Karpas-422 (cell line): ENCODE measurements at places on chromosomes 4 and X. TPM values are rescaled to one million over a fixed set of nuclear protein-coding genes. Genes with fewer than 3 reads are reported as not detected.

DNA sequence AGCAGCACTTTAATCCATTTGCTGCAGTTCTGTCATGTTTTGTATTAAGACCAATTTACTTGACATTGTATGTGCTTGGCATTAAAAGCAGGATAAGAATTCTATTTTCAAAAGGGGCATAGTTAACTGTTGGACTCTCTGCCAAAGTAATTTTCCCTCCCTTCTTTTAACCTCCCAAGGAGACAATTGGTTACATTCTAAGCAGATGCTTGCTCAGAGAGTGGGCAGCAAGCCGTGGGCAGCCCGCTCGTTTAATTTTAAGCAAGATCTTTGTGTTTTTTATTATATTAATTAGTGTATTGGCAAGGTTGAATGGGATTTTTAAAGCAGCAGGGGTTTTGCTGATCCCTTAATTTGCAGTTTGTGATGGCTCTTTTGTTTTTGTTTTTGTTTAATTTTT is 37.1 kb upstream of the KLHL8 start:
- H3K27me3 ChIP-seq = no peaks in the 10 kb centered on the region
- no peak overlapping the region for H3K27ac ChIP-seq
- no peak for DNase-seq
- no peaks in the 10 kb centered on the region for H3K36me3 ChIP-seq
- no peak overlapping the region for H3K4me3 ChIP-seq
- H3K4me1 ChIP-seq = no peaks in the 10 kb centered on the region

- peaks cover 32% of the 10 kb centered on the region; the same call in 1 of the 2 replicates for H3K36me3 ChIP-seq
- no peak for DNase-seq
- no peak overlapping the region for H3K27ac ChIP-seq
- H3K4me1 ChIP-seq = peaks cover 35% of the 10 kb centered on the region
- H3K4me3 ChIP-seq = no peak overlapping the region
- no peaks in the 10 kb centered on the region for H3K27me3 ChIP-seq
Observed at GRCh38 chrX:81205551-81205950, 3.6 kb downstream of the SH3BGRL start.

- DNase-seq = no peak
- H3K27ac ChIP-seq = no peak overlapping the region
- H3K27me3 ChIP-seq = no peaks in the 10 kb centered on the region
Observed at GRCh38 chr4:173046818-173047217, 121.8 kb upstream of the GALNT7 start.

- H3K27me3 ChIP-seq = no peaks in the 10 kb centered on the region
- H3K27ac ChIP-seq = no peak overlapping the region
- peak; percentile 43 for DNase-seq
- H3K4me3 ChIP-seq = no peak overlapping the region
- H3K36me3 ChIP-seq = no peaks in the 10 kb centered on the region
Observed at GRCh38 chr4:116058129-116058528, 944.7 kb upstream of the NDST4 start.

DNA sequence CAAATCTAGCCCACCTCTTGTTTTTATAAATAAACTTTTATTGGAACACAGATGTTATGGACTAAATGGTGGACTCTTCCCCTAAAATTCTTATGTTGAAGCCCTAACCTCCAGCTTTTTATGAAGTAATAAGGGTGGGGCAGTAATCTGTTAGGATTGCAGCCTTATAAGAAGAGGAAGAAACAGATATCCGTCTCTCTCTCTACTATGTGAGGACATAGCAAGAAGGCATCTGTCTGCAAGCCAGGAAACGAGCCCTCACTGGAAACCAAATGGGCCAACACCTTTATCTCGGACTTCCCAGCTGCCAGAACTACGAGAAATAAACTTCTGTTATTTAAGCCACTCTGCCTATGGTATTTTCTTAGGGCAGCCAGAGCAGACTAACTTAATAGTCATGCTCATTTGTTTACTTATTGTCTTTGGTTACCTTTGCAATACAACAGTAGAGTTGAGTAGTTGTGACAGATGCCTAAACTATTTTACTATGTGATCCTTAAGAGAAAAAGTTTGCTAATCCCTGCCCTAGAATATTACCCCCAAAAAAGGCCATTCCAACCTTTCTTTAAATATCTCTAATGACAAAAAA is 67.4 kb downstream of the MANBA start:
- H3K4me1 ChIP-seq = no peaks in the 10 kb centered on the region
- H3K36me3 ChIP-seq = peaks cover 23% of the 10 kb centered on the region; the same call in 1 of the 2 replicates
- no peak for DNase-seq
- H3K4me3 ChIP-seq = no peak overlapping the region

GRCh38 chr4:117634716-117635115 is 399.6 kb upstream of the NDST3 start:
- DNase-seq = no peak
- H3K4me1 ChIP-seq = no peaks in the 10 kb centered on the region
- no peaks in the 10 kb centered on the region for H3K27me3 ChIP-seq

- no peaks in the 10 kb centered on the region for H3K27me3 ChIP-seq
- no peak overlapping the region for H3K27ac ChIP-seq
- H3K4me3 ChIP-seq = no peak overlapping the region
- peak; percentile 55 for DNase-seq
- H3K4me1 ChIP-seq = no peaks in the 10 kb centered on the region
Observed at GRCh38 chr4:135371137-135371536, 1169.5 kb upstream of the PABPC4L start.

DNA sequence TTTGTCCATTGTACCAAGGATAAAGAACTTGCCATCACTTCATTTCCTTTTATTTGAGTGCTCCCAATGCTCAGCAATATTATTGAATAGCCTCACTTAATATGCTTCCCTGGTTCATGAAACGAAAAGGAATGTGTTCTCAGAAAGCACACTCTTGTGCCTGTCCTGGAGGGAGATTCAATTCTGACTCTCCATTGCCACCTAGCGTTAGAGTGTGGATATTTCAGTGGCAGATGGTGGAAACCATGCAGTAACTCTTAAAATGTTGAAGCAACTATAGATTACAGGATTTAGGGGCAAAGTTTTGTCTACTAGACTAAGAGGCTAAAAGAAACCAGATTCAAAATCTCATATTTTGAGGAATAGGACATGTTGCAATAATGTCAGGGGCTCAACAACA is 36.0 kb downstream of the GAB3 start:
- no peak overlapping the region for H3K4me3 ChIP-seq
- H3K27ac ChIP-seq = no peak overlapping the region
- peaks cover 31% of the 10 kb centered on the region for H3K4me1 ChIP-seq

GRCh38 chr4:38781854-38782261 is 932 bp downstream of the TLR10 start:
- H3K4me3 ChIP-seq = peak overlapping the region; percentile 64
- H3K27me3 ChIP-seq = no peaks in the 10 kb centered on the region
- DNase-seq = peak; percentile 87

GRCh38 chrX:41522671-41523070 is 75.5 kb downstream of the NYX start:
- DNase-seq = no peak
- H3K4me3 ChIP-seq = no peak overlapping the region
- no peaks in the 10 kb centered on the region for H3K4me1 ChIP-seq
- no peaks in the 10 kb centered on the region for H3K27me3 ChIP-seq
- no peak overlapping the region for H3K27ac ChIP-seq

DNA sequence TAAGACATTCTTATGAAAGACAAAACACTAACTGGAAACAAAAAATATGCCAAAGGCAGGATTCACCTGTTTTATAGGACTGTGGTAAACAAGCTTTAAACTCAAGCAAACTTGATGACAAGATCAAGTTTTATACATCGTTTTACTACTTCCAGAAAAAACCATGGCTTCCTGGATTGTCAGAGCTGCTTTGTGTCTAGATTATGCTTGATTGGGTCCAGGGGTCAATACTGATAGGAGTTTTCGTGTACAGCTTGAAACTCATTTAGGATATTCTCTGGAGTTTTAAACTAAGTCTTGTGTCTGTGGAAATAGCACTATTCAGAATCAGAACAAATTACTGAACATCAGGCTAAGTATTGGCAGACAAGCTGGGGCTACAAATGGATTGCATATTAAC is 13.0 kb downstream of the HCCS start:
- no peaks in the 10 kb centered on the region for H3K27me3 ChIP-seq
- H3K36me3 ChIP-seq = no peaks in the 10 kb centered on the region
- H3K4me3 ChIP-seq = no peak overlapping the region
- H3K27ac ChIP-seq = no peak overlapping the region
- no peaks in the 10 kb centered on the region for H3K4me1 ChIP-seq

DNA sequence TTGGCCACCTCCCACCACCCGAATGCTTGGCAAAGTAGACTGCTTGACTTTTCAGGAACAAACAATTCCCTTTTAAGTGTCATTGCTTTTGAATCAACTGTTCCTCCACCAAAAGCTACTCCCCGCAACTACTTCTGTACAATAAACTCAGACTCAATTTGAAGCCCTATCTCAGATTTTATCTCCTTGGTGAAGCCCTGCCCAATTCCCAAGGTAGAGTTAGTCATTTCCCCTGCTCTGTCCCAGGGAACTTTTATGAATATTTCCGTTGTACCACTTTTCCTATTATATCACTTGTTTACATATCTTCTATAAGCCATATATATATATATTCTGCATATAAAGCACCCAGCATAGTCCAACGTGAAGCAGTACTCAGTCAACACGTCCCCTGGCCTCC is 102.8 kb downstream of the C4orf51 start:
- peaks cover 6% of the 10 kb centered on the region; the same call in 1 of the 2 replicates for H3K36me3 ChIP-seq
- no peak overlapping the region for H3K27ac ChIP-seq
- no peaks in the 10 kb centered on the region for H3K4me1 ChIP-seq
- DNase-seq = no peak

DNA sequence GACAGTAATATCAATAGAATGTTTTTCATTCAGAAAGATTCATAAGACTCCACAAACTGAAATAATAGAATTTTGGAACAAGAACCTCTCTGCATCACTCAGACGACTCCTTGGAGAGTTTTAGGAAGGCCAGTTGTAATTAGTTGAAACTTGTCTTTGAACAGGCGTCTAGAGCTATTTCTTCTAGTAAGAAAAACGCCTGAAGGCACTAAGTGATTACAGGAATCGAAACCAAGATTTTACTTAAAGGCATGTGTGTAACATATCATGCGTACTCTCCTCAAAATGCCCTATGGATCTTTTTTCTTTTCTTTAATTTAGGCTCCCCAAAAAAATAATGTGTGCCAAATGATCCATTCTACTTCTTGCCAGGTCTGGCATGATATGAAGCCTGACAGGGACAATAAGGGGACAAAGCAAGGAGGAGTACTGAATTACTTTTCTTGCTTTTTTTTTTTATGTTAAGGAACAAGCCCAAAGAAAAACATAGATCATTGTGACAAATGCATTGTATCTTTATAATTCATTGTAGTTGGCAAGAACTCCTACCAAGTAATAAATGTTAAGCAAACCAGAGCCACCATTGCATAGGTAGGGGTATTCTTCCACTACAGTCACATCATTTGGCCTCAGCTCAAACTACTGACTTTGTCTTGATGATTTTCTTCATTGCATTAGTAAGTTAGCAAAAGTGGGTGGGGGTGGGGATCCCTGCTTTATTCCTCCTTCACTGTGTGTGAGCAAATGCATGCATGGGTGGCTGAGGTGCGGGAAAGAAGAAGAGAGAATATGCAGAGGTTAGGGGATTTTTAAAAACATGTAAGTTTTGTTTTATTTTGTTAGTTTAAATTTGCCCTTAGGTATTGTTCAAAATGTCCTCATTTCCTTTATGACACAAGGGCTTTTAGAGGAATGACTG is 79.9 kb upstream of the ATOH1 start:
- no peaks in the 10 kb centered on the region for H3K36me3 ChIP-seq
- no peaks in the 10 kb centered on the region for H3K4me1 ChIP-seq
- no peak overlapping the region for H3K4me3 ChIP-seq
- no peak overlapping the region for H3K27ac ChIP-seq
- DNase-seq = no peak
- no peaks in the 10 kb centered on the region for H3K27me3 ChIP-seq

DNA sequence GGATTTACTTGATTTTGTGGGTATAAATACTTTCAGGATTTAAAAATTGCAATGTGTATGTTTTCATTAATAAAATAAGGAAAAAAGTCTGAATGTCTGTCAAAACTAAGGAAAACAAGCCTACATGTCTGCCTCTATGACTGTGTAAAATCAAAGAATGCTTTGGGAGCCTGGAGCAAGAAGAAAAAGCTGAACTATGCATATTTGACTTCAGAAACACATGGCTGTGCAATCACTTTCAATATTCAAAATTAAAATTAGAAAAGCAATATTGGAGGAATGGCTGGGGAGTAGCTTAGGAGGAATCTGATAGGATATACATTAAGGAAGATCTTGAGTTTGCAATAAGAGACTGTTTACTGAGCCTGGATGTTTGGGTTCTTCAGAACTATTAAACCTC is 147.1 kb downstream of the ADAM29 start:
- no peaks in the 10 kb centered on the region for H3K27me3 ChIP-seq
- H3K36me3 ChIP-seq = no peaks in the 10 kb centered on the region
- no peak for DNase-seq
- no peak overlapping the region for H3K4me3 ChIP-seq

DNA sequence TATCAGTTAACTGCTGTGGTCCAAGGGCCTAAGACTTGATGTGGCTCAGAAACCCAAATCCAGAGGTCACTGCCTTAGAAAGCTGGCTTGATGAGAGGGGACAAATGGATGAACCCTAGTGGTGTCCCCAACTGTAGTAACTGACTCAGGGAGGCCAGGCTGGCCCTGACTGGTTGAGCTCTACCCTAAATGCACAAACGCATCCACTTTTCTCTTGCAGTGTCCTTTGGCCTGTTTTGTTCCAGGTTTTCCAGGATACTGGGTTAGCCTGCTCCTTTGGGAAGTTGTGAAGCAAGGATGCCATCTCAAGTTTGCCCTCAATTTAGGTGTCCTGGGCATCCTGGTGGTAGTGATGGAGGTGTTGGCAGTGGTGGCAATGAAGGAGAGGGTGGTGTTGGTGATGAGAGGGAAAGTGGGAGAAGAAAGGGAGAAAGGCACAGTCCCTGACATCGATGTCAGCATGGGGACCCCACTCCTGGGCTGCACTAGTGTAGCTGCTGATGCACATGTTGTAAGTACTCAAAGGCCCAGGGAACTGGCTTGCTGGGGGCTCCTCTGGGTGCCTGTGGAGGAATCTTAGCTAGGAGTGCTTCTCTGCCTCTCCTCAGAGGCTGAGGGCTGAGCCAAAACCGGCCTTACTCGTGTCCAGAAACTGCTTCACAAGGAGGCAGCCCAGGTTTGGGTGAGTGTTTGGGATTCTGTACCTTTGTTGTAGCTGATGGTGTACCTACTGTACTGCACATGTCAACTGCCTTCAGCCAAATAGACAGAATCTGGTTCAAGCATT is 2.9 kb upstream of the HAND2 start:
- H3K4me1 ChIP-seq = no peaks in the 10 kb centered on the region
- no peaks in the 10 kb centered on the region for H3K36me3 ChIP-seq
- no peaks in the 10 kb centered on the region for H3K27me3 ChIP-seq
- no peak overlapping the region for H3K27ac ChIP-seq
- DNase-seq = no peak

GRCh38 chrX:104324461-104325212 is 69.9 kb upstream of the ESX1 start:
- no peak overlapping the region for H3K27ac ChIP-seq
- no peak for DNase-seq
- no peak overlapping the region for H3K4me3 ChIP-seq

Gene FTHL17
- not detected in 2 replicates for total RNA-seq

Gene PAK3
- not detected in 2 replicates for total RNA-seq

Gene PCDH7
- not detected in 2 replicates for total RNA-seq

Gene ZNF718
- total RNA-seq = 27.1 and 38.7 TPM in 2 replicates

Gene AMBN
- not detected in 2 replicates for total RNA-seq

Gene HOPX
- total RNA-seq = not detected in 2 replicates

Gene PNMA6F
- not detected in 2 replicates for total RNA-seq

Gene SSX2
- total RNA-seq = not detected in 2 replicates

Gene FABP2
- total RNA-seq = not detected in 2 replicates

Gene TMSB15A
- total RNA-seq = not detected in 2 replicates

Gene GLRA2
- total RNA-seq = not detected in 2 replicates

Gene GAGE12E
- total RNA-seq = not detected in 2 replicates
